ENCODE measurements at places on chromosomes 16 and 17.
A peak's percentile ranks its signal among the peaks of the same experiment; 100 is the strongest.

DNA sequence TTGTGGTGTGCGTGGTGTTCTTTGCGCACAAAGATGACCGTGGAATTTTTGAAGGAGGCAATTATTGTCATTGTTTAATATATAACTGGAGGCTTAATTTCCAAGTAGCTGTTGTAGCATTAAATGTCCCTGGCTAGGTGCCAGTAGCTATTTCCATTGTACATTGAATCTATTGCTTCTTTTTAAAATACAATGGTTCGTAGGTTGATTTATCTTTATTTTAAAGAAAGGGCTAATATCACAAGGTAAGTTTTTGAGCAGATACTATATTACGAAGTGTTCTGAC lies 127.1 kb downstream of the RPTOR start:
- DNase-seq: no peak

DNA sequence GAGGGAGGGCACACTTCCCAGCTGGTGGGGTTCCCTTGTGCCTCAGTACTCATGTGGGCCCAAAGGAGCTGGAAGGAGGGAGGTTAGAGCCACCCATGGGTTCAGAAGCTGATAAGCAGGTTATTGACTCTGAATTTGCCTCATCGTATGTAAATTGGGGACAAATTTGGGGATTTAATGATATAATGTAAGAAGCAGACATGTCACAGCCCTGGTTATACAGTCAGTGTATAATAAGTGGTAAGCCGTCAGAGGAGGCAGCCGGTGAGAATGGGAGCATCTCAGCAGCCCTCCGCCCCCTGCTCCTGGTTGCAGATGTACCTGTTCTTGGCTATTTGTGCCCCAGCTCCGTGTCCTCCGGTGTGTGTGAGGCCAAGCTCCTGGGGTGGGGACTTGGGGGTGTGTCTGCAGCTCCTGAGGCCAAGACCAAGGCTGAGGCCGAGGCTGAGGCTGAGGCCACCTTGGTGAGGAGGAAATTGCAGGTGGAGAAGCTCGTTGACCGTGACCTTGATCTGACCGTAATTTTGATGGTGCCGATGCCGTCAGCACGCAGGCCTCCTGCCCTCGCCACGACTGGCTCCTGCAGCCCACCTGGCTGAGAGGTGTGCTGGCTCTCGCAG lies 288.1 kb downstream of the SEC14L1 start:
- DNase-seq: no peak

DNA sequence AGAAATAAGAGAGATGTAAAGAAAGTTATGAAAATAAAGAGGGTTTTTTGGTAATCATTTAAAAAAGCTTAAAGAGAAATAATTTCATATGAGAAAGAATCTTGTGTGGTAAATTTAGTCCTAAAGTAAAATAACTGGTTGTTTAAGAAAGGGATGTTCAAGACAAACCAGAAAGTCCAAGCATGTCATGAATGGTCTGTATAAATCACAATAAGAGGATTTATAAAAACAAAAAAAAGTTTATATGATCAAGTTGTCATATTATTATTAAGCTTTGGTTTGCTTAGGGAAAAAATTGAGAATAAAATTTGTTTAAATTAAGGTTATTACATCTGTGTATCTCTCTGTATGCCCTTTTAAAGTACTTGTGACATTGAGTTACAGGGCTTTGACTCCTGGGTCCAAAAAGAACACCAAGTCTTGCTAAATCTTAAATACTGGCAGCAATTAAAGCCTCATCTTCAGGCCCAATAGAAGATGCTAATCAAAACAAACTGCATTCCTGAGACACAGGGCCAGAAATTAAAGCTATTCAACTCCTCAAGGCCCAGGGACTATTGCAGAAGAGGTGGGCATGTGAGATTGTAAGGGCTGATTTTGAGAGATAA lies 15.6 kb upstream of the TRIM25 start:
- DNase-seq: no peak

DNA sequence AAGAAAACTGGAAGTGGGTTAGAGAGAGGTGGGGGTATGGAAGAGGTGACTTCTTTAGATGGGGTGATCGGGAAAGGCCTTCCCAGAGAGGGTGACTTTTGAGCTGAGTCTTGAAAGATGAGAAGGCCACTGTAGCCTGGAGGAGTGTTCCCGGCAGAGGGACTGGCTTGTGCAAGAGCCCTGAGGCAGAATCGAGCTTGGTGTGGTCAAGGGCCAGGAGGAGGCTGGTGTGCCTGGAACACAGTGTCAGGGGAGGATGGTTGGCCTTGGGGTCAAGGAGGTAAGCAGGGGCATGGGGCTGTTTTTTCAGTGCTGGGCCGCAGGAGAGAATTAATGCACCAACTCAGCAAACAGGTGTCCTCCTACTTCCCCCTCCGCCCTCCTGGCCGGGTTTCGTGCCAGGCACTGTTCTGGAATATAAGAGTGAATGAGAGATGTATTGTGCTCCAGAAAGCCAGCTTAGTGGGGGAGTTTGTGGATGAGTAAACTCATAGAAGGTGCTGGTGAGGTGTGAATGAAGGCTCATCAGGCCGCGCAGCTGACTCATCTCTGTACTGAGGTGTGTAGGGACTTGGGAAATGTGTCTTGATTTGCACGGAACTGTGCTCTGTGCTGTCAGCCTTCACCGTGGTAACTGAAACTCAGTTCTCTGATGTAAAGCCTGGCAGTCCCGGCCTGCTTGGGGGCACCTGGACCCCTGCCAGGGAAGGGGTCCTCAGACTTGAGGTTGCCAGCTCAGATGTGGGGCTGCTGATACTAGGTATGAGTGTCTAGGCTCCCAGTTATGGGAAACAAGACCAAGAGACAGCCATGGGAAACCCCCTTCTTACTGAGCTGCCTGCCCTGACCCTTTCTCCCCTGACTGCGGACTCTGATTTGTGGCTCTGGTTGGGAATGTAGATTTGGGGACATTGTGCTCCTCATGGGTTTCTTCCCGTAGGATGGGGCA lies 15.3 kb downstream of the KSR1 start:
- peak; percentile 25 for DNase-seq
